Kasumi-1 (cell line): ENCODE measurements at places on chromosomes 1 and 21.

- peak; percentile 69 for DNase-seq
These were observed 36.6 kb downstream of the RABIF start for GRCh38 chr1:202852163-202852904.

GRCh38 chr1:167864392-167865032 is 49.4 kb downstream of the ADCY10 start:
- no peak for DNase-seq

GRCh38 chr1:64701886-64702285 is 43.0 kb upstream of the RAVER2 start:
- DNase-seq, result no peak

DNA sequence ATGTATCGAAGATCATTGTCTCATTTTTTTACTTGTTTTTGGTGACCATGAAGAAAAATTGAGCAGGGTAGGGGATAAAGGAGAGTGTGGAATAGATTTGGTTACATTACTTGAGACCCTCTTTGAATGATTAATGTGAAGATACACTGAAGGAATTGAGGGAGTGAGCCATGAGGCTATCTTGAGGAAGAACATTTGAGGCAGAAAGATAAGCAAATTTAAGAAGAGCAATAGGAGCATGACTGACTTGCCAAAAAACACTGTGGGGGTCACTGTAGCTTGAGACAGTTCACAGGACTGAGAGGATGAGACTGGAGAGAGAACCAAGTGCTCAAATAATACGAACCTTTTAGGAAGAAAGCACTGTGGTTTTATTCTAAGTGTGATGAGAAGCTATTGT is 43.1 kb upstream of the PTPRC start:
- DNase-seq, result no peak

DNA sequence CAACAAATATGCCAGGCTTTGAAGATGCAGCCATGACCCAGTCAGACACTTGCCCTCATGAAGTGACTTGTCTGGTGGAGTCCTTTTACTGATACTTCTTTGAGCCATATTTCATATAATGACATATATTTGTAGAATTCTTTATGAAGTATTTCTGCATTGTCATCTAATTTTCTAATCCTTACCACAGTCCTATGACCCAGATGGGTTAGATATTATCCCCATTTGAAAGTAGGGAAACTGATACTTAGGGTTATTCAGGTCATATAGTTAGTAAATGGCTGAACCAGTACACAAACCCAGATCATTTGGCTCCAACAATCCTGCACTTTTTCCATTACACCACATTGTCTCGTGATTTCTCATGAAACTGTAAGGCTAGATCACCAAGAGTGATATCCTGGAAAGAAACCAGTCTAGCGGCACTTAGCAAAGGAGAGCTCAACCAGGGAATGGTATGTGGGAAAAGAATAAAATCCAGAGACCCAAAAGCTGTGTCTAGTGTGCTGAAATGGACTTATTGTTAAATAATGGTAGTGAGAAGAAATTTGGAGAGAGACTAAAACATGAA is 49.6 kb downstream of the ZFYVE9 start:
- no peak for DNase-seq

GRCh38 chr1:8419172-8419571 is 101.3 kb downstream of the SLC45A1 start:
- no peak for DNase-seq
